ENCODE measurements at places on chromosomes 2 and 18.

DNA sequence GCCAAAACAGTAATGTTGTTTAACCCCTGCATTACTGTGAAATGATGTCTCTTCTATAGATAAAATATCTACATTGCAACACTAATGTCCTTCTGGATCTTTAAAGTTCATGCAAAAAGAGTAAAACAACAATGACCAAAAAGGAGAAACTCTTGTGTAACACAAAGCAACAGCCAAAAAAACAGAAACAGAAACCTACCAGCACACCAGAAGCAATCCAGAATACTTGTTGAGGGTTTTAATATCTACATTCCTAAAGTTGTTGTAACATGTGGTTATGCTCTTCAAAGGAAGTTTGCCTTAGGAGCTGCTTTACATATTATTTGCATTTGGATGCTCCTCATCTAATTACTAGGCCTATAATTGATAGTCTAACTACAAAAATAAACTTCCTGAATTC, 157.2 kb downstream of the BABAM2 start:
- no peak for DNase-seq

DNA sequence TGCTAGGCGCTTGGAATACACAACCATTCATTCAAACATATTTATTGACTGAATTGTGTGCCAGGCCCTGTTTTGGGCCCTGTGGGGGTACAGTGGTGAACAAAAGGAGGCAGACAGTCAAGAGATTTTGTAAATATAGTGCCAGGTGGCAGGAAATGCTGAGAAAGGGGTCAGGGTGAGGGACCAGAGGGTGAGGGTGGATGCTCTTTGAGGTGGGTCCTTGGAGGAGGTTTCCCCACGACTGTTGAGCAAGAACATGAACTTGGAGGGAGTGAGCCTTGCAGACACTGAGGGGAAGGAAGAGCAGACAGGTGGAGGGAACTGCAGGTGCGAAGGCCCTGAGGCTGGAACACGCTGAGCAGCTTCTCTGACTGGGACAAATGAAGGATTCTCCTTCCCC, 40.7 kb downstream of the ODC1 start:
- no peak for DNase-seq

- no peak for DNase-seq
Observed at GRCh38 chr2:74648009-74648443, at the start of gene M1AP. TSS of gene M1AP (minus strand) at chr2:74648330. CDS start at chr2:74640275, 8,055 bp downstream.

- DNase-seq = no peak
Observed at GRCh38 chr18:69770238-69770637, 177.4 kb downstream of the CD226 start.

- peak; percentile 22 for DNase-seq
Observed at GRCh38 chr2:14635391-14635871, 2.9 kb downstream of the LRATD1 start.

- no peak for DNase-seq
Observed at GRCh38 chr2:6674381-6674780, 191.3 kb downstream of the CMPK2 start.

- peak; percentile 53 for DNase-seq
Observed at GRCh38 chr2:217220228-217221013, 360.6 kb upstream of the TNP1 start.

DNA sequence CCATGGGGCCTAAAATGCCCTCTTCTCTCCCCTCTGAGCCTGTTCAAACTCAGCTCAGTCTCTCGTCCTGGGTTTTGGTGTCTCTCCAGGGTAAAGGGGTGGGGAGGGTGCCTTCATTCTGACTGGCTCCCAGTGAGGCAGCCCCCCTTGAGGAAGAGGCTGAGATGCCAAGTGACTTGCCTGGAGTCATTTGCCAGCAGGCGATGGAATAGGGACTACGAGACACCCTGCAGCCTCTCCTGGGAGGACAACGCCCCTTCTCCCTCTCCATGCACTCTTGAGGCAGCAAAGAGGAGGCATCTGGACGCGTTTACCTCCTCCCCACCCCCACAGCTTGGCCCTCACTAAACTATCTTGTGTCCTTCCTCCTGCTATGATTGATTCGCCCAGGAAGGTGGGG, 760 bp upstream of the STON1 start:
- no peak for DNase-seq

DNA sequence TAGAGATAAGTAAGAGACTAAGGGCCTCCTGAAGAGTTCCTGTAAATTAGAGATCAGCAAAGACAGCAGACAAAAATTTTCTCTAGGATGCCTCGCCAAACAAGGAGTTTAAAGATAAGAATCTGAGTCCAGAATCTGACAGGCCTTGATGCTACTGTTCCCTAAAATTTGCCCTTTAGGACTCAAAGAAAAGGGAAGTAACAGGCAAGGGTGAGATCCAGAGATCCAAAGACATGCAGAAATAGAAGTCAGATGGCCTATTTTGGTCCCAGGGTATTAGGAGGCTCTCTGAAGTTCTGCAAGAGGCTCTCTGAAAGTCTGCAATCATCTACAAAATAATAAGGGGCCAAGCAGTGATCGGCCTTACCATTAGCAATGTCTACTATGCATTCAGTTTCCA, 33.0 kb downstream of the GALNT5 start:
- DNase-seq = no peak

DNA sequence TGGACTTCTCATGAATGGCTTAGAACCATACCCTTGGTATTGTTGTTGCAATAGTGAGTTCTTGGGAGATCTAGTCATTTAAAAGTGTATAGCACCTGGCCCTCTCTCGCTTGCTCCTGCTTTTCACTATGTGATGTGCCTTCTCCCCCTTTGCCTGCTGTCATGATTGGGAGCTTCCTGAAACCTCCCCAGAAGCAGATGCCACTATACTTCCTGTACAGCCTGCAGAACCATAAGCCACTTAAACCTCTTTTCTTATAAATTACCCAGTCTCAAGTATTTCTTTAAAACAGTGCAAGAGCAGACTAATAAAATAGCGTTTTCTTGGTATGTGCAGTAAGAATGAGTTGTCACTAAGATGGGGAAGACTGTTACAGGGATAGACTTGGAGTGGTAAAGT, 31.6 kb downstream of the BAZ2B start:
- DNase-seq = no peak

DNA sequence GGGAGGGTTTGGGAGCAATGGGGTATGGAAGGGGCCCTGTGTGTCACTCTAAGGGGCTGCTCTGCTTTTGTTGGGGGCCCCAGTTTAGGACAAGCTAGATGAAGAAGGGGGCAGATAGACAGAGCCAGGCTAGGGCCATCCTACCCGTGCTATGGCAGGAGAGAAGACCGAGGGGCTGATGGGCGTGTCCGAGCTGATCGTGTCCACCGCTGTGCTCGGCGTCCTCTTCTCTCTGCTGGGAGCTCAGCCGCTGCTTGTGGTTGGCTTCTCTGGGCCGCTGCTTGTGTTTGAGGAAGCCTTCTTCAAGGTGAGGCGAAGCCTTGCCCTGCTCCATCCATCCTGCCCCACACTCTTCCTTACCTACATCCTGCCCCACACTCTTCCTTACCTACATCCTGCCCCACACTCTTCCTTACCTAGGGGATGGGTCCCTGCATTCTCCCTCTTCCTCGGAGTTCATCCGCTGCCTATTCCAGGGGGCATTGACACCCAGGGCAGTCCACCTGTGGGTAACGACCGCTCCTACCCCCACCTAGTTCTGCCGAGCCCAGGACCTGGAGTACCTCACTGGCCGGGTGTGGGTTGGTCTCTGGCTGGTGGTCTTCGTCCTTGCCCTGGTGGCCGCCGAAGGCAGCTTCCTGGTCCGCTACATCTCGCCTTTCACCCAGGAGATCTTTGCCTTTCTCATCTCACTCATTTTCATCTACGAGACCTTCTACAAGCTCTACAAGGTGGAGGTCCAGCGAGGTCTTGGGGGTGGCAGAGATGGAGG, 8.9 kb downstream of the SLC4A3 start:
- DNase-seq = no peak

- DNase-seq = no peak
Observed at GRCh38 chr2:171241771-171242170, 81.1 kb upstream of the TLK1 start.

DNA sequence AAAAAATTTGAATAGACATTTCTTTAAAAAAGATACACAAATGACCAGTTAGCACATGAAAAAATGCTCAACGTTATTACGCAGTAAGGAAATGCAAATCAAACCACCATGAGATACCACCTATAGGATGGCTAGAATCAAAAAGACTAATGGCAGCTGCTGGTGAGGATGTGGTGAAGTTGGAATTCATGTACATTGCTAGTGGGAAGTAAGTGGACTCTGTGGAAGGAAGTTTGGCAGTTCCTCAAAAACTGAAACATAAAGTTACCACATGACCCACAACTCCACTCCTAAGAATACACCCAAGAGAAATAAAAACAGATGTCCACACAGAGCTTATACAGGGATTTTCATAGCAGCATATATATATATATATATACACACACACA, 51.2 kb downstream of the MBP start:
- no peak for DNase-seq

DNA sequence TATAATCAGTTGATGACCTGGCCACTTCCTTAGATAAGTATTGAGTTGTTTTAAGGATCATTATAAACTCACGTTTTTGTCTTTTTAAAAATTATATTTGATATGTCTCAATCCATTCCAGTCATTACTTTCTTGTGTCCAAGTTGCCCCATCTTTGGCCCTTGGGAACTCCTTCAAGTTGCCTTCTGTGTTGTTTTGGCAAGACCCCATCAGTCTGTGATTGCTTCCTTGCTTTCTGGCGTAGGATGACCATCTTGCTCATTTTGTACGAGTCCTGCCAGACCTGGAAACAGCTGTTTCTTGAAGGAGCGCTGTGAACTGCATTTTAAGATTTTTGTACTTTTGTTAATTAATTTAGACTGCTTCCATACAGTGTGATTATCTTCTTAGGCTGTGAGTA, 68.9 kb upstream of the ITM2C start:
- no peak for DNase-seq

GRCh38 chr2:218985021-218985324, at the start of gene FEV:
TSS of gene FEV (minus strand) at chr2:218985184. CDS start at chr2:218985075, 109 bp downstream.
- DNase-seq = no peak

GRCh38 chr2:220281771-220282170, 654.3 kb downstream of the SLC4A3 start:
- no peak for DNase-seq

DNA sequence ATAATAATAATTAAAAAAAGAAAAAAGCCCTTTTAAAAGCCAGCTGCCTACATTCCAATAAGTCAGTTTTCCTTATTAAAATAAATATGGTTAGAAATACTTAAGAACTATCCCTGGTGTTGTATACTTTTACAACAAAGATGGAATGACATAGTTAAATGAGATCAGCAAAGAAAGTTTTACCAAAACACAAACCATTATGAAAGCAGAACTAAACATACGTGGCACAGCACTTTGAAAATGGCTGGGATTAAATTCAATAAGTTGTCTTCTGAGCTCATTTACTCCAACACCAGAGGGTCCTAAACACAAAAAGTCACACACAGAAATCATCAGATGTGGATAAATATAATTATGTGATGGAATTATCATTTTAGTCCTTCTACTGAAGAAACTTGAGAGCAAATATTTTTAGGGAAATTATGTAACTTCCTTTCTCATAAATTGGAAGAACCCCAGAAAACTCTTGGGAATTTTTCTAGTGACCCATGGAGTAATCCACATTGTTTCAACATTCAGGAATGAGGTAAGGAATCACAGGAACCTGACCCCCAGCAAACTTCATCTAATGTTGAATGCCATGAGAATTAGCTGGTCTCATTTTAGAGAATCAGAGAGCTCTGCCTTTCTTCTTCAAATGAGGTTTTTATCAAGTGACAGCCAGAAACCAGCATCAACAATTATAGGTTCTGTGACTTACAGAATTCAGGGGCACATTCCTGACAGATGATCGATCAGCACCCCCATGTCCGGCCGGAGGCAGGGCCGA, 11.5 kb upstream of the TMEM237 start:
- peak; percentile 89 for DNase-seq

- DNase-seq = no peak
Observed at GRCh38 chr2:1540481-1540880, 127.2 kb downstream of the TPO start.

DNA sequence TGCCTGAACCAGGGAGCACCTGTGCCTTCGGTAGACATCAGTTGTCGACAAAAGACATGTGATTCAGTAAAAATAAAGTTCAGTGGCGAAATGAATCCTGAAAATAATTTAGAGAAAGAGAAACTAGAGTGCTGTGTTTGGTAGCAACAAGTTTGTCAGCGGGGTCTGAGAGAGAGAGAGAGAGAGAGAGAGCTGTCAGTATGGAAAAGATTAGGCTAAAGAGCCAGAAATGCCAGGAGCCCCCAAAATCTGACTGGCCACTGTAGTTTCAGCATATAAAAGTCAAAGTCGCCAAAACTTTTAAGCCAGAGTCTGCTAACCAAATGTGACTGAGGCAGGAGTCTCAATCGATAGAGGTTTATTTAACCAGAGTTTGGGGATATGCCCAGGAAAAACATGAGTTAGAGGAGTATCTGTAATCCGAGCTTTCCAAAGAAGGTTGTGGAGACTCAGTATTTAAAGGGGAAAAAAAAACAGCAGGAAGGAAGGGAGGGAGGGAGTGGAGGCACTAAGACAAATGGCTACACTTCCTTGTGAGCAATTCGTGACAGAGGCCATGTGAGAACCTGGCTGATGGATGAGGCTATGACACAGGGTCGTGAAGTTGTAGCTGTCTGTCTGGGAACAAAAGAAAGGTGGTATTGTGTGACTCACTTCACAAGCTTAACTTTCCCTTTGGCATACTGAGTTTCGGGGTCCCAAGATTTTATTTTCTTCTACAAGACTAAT, 20.5 kb upstream of the GNAL start:
- no peak for DNase-seq

- DNase-seq = no peak
Observed at GRCh38 chr2:140786585-140786984, 1344.2 kb downstream of the LRP1B start.

DNA sequence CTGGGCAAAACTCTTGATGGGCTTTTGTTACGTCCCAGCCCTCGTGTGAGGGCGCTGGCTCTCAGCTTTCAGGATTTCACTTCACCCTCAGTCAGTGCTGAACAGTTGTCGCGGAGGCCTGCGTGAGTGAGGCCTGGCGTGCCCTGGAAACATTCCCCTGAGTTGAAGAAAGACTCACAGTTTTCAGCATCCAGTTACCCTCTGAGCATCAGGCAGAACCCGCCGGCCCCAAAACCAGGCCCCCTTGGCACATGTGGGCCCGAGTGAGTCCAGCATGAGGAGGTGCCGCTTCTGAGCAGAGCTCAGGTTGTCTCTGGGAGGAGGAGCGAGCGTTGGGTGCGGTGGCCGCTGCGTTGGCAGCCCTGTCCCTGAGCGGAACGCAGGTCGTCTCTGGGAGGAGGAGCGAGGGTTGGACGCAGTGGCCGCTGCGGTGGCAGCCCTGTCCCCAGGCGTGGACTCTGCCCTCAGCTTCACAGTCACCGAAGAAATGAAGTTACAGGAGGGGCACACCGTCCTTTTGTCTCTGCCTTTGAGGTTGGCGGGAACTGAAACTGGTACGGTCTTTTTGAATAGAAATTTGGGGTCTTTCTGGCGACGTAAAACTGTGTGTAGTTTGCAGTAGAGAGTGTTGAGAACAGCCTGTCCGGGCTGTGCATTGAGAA, at the start of gene NEU4:
Gene NEU4, plus strand, starts transcription at position 473 of the 662 bp plus-strand sequence. CDS start 5,292 bp downstream, outside the sequence.
- no peak for DNase-seq

- DNase-seq = no peak
Observed at GRCh38 chr18:2009942-2010697, 561.2 kb downstream of the METTL4 start.

- DNase-seq = no peak
Observed at GRCh38 chr2:219765231-219765911, 137.9 kb downstream of the SLC4A3 start.
